Natural killer cell (primary cell): ENCODE measurements at places on chromosomes 6 and 20. TPM values are rescaled to one million over a fixed set of nuclear protein-coding genes. Genes with fewer than 3 reads are reported as not detected.
A peak's percentile ranks its signal among the peaks of the same experiment; 100 is the strongest.

Gene PBOV1
- total RNA-seq, result not detected

Gene ANGPT4
- total RNA-seq, result not detected

- no peak for DNase-seq
- no peaks in the 10 kb centered on the region for H3K36me3 ChIP-seq
- no peaks in the 10 kb centered on the region for H3K27me3 ChIP-seq
- no peak overlapping the region for H3K4me3 ChIP-seq
- H3K27ac ChIP-seq, result no peak overlapping the region
Observed at GRCh38 chr6:140007525-140007924, 633.1 kb upstream of the CITED2 start.

DNA sequence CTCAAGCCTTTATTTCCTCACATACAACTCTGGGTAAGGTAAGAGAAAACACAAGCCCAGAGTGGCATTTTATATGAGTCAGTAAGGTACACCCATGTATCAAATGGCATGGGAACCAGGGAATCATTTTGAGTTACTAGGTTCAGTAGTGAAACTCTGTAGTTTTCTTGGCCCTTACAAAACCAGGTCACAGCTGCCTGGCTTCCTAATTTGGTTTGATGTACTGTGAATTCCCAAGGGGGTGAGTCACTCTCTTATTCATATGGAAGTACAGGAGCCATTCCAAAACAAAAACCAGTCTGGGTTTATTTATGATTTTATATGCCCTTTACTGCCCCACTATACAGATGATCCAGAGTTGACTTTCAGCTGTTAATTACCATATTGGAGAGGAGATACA is 70.7 kb downstream of the PDE7B start:
- H3K27ac ChIP-seq, result no peak overlapping the region
- H3K4me1 ChIP-seq, result no peaks in the 10 kb centered on the region
- H3K36me3 ChIP-seq, result no peaks in the 10 kb centered on the region
- H3K4me3 ChIP-seq, result no peak overlapping the region

DNA sequence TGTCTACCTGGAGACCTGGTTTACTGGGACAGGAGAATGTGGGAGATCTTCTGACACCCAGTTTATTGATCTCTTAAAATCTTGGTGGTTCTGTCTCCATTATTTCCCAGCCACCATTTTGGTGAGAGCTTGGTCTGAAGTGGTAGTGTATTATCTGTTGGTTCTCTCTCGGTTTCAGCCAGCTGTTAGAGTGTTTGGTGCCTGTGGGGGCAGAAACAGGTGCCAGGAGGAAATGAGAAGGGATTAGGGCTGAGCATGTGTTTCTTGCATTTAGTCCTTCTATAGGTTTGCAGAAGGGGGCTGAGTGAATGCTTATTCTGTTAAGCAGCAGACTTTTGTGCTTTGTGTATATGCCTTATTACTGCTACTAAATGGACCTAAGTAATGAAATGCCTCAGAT is 9.6 kb downstream of the JARID2 start:
- H3K4me1 ChIP-seq, result peaks cover 58% of the 10 kb centered on the region
- no peak overlapping the region for H3K4me3 ChIP-seq
- no peak for DNase-seq
- H3K27me3 ChIP-seq, result no peaks in the 10 kb centered on the region

DNA sequence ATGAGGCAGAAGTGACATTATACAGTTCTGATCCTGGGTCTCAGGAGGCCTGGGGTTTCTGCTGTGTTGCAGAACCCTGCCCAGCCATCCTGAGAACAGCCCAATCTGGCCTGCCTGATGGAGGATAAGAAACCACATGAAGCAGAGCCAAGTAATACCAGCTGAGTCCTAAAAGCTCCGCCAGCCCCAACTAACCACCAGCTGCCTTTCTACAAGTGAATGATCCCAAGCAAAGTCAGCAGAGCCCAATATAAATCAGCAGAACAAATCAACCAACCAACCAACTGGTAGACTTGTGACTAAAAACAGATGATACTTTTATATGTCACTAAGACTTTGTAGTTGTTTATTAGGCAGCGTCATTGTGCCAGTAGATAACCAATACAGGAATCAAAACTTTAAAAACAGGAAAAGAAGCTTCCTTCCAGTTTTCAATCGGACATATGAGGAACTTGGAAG is 52.1 kb downstream of the SNX5 start:
- H3K4me1 ChIP-seq, result no peaks in the 10 kb centered on the region
- H3K27me3 ChIP-seq, result no peaks in the 10 kb centered on the region
- no peak overlapping the region for H3K27ac ChIP-seq
- no peak overlapping the region for H3K4me3 ChIP-seq
- H3K36me3 ChIP-seq, result no peaks in the 10 kb centered on the region

GRCh38 chr6:31129130-31129529 is 8.9 kb upstream of the CDSN start:
- no peak for DNase-seq
- no peaks in the 10 kb centered on the region for H3K36me3 ChIP-seq
- H3K27ac ChIP-seq, result no peak overlapping the region
- no peaks in the 10 kb centered on the region for H3K4me1 ChIP-seq
- H3K4me3 ChIP-seq, result no peak overlapping the region

DNA sequence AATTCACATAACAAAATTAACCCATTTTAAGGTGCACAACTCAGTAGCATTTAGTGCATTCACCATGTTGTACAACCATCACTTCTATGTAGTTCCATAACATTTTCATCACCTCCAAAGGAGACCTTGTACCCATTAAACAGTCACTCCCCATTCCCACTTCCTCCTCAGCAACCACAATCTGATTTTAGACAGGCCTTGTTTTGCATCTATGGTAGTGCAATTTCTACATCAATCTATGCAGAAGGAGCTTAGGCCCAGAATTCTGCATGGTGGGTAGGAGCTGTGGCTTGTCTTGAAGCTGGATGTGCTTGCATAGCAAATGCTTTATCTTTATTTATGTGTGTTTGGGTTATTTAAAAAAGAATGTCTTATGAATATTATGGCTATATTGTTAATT is 13.5 kb upstream of the HLA-DQA1 start:
- peaks cover 21% of the 10 kb centered on the region for H3K4me1 ChIP-seq
- H3K27me3 ChIP-seq, result no peaks in the 10 kb centered on the region
- H3K27ac ChIP-seq, result peak overlapping the region; percentile 90
- no peak for DNase-seq

- no peak for DNase-seq
- no peak overlapping the region for H3K27ac ChIP-seq
- H3K27me3 ChIP-seq, result peaks cover 18% of the 10 kb centered on the region
- H3K4me3 ChIP-seq, result no peak overlapping the region
- peaks cover 21% of the 10 kb centered on the region for H3K4me1 ChIP-seq
Observed at GRCh38 chr6:33191383-33192104, 723 bp downstream of the COL11A2 start.

- H3K27me3 ChIP-seq, result no peaks in the 10 kb centered on the region
- no peak for DNase-seq
- no peak overlapping the region for H3K4me3 ChIP-seq
Observed at GRCh38 chr6:115058414-115059211, 715.8 kb upstream of the HS3ST5 start.

Gene FILIP1
- not detected for total RNA-seq

Gene CLPSL1
- not detected for total RNA-seq

GRCh38 chr20:46396052-46396740 is 10.2 kb downstream of the ELMO2 start:
- peaks cover 49% of the 10 kb centered on the region for H3K36me3 ChIP-seq
- no peaks in the 10 kb centered on the region for H3K27me3 ChIP-seq
- no peak overlapping the region for H3K4me3 ChIP-seq
- H3K4me1 ChIP-seq, result peaks cover 31% of the 10 kb centered on the region
- H3K27ac ChIP-seq, result no peak overlapping the region
